AG04450 (cell line): ENCODE measurements at places on chromosomes 7 and 10. TPM values are rescaled to one million over a fixed set of nuclear protein-coding genes. Genes with fewer than 3 reads are reported as not detected.

The MMP21 gene
- polyA plus RNA-seq: 0.07 TPM in 1 of 2 replicates, not detected in the other

The CTAGE6 gene
- not detected in 2 replicates for polyA plus RNA-seq

The DPYSL4 gene
- polyA plus RNA-seq: 9.0 and 12.7 TPM in 2 replicates

The OR2A42 gene
- not detected in 2 replicates for polyA plus RNA-seq

The HOXA7 gene
- 5.1 and 5.3 TPM in 2 replicates for polyA plus RNA-seq

DNA sequence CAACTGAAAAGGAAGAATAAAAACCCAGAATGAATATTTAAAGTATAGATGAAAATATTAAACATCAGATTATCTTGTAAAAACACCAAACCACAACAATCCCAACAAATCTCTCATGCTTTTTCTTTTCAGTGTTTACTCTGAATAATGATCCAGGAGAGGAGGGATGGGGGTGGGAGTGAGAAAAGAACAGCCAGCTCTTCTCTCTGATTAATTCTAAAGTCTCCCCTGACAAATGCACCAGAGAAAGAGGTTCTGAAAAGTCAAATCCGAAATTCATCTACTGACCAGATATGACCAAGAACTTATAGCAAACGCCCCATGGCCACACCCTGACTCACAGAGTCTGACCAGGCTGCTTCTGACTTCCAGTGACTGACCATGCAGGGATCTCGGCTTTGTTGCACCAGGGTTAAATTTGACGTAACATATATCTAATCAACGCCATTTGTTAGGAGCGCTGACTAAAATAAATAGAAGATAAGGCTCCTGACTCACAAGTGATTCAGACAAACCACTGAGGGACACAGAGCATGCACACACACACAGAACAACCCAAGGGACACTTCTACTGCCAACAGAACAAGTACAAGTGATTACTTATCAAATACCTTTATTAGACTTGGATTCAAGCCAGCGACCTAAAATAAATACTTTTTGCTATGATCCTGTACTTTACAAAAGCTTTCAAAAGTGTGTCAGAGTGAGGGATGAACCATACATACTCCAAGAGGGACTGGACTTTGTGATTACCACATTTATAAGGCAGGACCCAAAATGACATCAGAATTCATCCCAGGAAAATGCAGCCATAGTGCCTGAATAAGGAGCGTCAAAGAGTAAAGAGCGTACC lies 9.3 kb upstream of the SPOCK2 start:
- DNase-seq: peak; percentile 72

DNA sequence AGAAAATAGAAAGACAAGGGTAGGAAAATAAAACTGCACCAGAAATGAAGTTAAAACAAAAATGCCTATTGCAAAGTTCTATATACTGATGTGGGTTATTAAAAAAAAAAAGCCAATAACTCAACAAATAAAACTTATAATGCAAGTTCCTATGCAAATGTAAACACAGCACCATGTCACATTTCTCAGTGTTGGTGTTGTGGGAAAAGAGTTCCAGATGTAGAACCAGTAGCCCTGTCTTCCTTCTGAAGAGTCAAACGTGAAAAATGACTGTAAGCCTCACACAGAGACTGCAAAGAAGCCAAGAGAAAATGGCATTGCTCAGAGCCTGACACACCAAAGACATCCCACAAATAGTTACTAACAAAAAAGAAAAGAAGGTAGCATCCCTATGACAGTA lies 10.1 kb downstream of the PON2 start:
- DNase-seq: no peak

GRCh38 chr10:117543225-117544003 lies 868 bp downstream of the EMX2 start:
- no peak for DNase-seq

GRCh38 chr10:42491001-42491592 lies 147.3 kb downstream of the ZNF33B start:
- no peak for DNase-seq

DNA sequence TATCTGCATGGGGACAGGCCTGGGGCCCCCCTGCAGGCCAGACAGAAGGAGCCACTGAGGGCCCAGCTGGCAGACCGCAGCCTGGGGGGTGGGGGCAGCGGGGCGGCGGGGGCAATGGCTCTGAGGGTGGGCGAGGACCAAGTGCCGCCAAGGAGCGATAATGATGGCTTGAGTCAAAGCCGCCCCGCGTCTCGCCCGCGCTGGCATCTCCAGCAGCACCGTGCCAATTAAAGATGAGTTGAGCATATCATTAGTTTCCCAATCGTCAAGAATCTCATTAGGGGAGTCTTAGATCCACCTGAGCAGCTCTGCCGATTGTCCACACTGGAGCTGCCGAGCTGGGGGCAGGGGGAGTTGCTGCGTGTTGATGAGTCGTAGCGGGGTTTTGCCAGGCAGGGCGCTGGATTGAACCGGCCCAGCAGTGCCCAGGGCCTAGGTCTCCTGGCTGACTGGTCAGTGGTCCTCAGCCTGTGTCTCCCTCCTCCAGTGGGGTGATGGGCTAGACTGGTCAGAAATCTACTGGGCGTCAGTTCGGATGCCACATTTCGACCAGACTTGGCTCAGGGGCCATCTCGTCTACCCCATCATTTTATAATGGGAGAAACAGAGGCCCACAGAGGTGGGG lies 41.0 kb upstream of the PSMG3 start:
- DNase-seq: no peak

DNA sequence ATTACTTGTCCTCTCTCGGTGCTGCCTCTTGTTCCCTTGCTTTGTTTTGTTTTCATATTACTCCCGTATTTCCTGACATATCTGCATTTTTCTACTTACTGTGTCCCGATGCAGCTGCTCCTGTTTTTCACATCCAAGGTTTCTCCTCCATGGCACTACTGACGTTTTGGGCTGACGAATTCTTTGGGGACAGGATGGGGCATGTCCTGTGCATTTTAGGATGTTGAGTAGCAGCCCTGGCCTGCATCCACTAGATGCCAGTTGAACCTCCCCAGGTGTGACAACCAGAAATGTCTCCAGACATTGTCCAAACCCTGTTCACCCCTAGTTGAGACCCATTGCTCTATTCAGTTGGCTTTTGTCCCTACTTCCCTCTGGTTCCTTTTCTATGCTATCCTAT lies 12.4 kb downstream of the ZNF789 start:
- no peak for DNase-seq

- DNase-seq: no peak
Observed at GRCh38 chr7:132368246-132368900, 207.9 kb downstream of the PLXNA4 start.

DNA sequence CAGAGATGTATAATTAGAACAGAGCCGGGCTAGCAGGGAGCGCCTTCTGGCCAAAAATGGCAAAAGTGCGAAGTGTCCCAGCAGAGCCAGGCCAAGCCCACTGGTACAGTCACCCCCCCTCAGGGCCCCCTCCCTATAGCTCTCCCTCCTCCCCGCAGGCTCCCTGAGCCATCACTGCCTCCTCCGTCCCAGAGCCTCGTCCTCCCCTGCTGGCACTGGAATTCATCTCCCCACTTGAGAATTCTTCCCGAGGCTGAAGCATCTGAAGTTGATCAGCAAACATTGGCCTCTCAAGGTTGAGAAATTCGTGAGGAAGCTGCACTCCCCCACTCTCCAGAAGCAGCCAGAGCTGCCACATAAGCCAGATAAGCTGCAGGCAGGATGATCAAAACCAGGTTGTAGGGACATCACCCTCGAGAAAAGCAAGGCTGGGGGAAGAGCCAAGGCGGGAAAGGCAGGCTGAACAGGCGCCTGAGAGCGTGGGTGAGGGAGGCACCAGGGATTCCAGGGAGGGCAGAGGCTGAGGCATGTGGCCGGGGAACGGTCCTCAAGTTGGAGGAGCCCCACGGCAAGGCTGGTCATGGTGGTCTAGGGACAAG lies 23.4 kb downstream of the CAMK2G start:
- no peak for DNase-seq

GRCh38 chr7:36945612-36946400 lies 221.5 kb upstream of the AOAH start:
- DNase-seq: no peak

GRCh38 chr10:124697443-124697836 lies 46.7 kb downstream of the FAM53B start:
- DNase-seq: no peak

DNA sequence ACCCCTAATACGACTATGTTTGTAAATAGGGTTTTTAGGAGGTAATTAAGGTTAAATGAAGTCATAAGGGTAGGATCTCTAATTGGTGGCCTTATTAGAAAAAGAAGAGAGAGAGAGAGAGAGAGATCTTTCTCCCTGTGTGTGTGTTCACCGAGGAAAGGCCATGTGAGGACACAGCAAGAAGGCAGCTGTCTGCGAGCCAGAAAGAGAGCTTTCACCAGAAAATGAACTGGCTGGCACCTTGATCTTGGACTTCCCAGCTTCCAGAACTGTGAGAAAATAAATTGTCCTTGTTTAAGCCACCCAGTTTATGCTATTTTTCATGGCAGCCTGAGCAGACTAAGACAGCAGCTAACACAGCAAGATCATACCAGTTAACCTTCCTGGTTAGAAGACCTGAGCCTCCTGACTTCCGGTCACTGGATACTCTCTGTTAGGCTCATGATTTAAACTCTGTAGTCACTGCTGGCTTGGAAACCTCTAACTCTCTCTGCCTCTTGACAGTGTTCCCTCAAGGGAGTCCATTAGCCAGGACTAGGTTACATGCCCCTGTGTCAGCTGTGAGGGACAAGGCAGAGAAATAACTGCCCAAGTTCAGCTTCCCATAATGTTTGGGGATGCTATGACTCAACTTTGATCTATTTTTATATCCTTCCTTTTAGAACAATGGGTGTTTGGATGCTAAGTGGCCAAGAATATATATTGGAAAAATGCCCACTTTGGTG lies 102.3 kb downstream of the DYNC1I1 start:
- DNase-seq: no peak

DNA sequence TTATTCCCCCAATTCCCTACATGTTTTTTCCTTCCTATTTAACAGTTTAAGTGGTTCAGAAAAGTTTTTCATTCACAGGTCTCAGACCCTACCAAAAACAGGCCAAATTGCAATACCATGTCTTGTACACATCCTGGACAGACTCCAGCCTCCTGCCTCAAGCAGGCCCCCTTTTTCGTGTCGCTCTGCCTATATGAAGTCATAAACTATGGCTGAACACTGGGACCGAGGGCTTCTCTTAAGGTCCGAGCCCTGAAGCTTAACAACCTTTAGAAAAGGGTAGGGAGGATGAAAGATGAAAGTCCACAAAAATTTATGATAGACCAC lies 1.4 kb downstream of the FBXW4 start:
- DNase-seq: no peak

- no peak for DNase-seq
Observed at GRCh38 chr10:72847681-72848080, 45.9 kb upstream of the OIT3 start.

DNA sequence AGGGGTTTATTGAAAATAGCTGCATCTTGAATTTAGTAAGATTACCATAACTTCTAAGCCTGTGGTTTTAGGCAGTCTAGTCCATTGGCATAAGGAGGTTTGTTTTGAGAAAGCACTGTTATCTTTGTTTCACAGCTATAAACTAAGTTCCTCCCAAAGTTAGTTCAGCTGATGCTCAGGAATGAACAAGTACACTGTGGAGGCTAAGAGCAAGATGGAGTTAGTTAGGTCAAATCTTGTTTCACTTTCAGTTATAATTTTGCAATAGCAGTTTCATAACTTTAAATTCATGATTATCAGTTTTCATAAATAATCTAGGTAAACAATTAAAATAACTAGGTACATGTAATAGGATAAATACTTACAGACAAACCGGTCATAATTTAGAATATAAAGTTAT lies 15.4 kb downstream of the SEC61G start:
- DNase-seq: no peak

DNA sequence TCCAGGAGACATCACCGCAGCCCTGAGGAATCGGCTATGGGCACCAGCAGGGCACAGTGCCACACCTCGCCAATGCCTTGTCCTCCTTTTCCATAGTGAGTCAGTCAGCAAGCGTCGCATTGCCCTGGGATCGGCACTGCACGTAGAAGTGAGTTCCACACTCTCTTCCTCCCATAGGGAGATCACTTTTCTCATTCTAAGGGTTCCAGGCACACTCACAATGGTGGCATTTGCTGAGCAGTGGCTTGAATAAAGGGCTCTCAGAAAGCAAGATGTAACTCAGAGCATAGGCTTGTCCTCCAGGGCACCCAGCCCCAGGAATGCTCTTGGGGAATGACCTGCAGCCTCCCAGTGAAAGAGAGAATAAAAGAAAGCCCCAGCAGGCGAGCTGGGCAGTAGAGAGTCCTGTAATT lies 1.1 kb upstream of the VIM start:
- DNase-seq: no peak

DNA sequence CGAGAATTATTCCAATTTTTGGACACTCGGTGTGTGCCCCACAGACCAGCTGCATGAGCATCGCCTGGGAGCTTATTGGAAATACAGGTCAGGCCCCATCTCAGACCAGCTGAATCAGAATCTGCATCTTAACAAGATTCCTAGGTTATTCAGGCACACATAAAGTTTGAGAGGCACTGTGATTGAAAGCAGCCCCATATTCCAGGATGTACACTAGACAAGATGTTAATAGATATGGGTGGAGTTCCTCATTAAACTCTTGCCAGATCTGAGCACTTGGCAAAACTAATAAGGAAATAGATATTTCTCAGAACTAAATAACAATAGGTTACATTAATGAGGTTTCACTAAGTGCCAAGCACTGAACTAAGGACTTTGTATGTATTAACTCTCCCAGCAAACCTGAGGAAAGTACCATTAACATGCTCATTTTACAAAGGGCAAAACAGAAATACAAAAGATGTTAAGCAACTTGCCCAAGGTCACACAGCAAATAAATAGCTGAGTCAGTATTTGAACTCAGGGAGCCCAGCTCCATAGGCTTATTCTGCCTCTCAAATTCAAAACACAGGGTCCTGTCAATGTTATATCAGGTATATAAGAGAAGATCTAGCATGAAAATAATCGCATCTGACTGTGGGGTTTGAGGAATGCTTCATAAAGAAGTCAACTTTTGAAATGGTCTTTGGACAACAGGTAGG lies 29.9 kb downstream of the PPP1R3C start:
- DNase-seq: no peak

GRCh38 chr10:133094866-133095265 lies 7.1 kb downstream of the ADGRA1 start:
- DNase-seq: no peak
